ENCODE measurements at places on chromosomes 13 and 19.

DNA sequence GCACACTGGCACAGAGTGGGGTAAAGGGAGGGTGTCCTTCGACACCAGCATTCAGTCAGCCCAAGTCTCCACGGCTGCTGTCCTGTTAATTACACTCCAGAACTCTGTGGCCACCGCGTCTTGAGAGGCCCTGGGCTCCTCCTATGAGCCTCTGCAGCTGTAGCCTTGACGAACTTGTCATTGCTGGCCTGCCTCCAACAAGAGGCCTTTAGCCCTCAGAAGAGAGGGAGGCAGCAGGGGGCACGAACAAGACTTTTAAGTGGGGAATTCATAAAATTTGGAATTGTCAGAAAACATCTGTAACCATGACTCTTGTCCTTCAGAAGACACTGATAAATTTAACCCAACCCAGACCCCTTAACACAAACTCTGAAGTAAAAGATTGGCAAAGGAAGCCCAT, 241.9 kb downstream of the UQCRFS1 start:
- DNase-seq: no peak
- H3K36me3 ChIP-seq: no peaks in the 10 kb centered on the region
- no peaks in the 10 kb centered on the region for H3K27me3 ChIP-seq

GRCh38 chr19:45296355-45296754, 26.3 kb downstream of the CKM start:
- no peaks in the 10 kb centered on the region for H3K27me3 ChIP-seq
- H3K4me1 ChIP-seq: no peaks in the 10 kb centered on the region
- H3K36me3 ChIP-seq: no peaks in the 10 kb centered on the region
- H3K27ac ChIP-seq: no peak overlapping the region

GRCh38 chr13:77328819-77329132, 1.9 kb upstream of the MYCBP2 start:
- peaks cover 25% of the 10 kb centered on the region for H3K4me1 ChIP-seq
- no peaks in the 10 kb centered on the region for H3K27me3 ChIP-seq
- H3K36me3 ChIP-seq: no peaks in the 10 kb centered on the region
- peak overlapping the region; percentile 86 for H3K4me3 ChIP-seq
- DNase-seq: no peak

GRCh38 chr19:38974624-38975213, 823 bp downstream of the FBXO17 start:
- H3K4me3 ChIP-seq: peak overlapping the region; percentile 43
- DNase-seq: no peak
- peak overlapping the region; percentile 81 for H3K27ac ChIP-seq
- no peaks in the 10 kb centered on the region for H3K36me3 ChIP-seq

DNA sequence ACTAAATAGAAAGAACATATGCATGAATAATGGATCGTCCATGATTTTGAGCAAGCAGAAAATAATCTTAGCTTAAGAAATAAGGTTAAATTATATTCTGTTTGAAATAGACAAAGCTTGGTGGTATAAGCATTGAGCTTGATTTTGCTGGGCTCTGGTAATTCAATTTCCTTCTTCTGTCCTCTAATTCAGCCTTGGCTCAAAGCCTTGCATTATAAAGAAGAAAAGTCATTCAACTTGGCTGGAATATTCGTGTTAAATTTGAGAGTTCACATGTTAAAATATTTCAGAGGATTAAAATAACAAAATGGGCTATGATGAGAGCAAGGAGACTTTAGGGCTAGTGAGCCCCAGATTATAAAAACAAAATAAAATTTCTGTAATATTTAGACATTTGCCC, 415.4 kb upstream of the PCDH20 start:
- no peaks in the 10 kb centered on the region for H3K36me3 ChIP-seq
- no peaks in the 10 kb centered on the region for H3K4me1 ChIP-seq
- no peak for DNase-seq
- no peaks in the 10 kb centered on the region for H3K27me3 ChIP-seq
- H3K27ac ChIP-seq: no peak overlapping the region

DNA sequence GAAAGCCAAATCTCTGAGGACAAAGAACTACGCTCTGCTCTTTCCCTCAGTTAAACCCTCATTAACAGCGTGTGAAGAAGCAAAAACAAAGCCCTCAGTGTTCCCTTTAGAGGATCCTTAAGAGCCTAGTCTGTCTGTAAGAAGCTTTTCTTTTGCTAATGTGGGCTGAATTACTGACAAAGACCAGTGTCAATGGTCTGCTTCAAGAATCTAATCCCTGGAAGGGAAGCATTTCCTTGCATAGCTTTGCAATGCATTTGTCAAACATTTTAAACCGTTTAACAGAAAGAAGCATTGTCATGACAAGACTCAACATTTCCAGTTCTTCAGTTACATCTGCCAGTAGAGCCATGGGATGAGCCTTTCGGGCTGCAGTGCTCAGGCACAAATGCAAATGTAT, 64.9 kb downstream of the EDNRB start:
- H3K36me3 ChIP-seq: no peaks in the 10 kb centered on the region
- no peak overlapping the region for H3K4me3 ChIP-seq
- H3K27me3 ChIP-seq: no peaks in the 10 kb centered on the region
- H3K4me1 ChIP-seq: no peaks in the 10 kb centered on the region
- DNase-seq: no peak
- no peak overlapping the region for H3K27ac ChIP-seq

DNA sequence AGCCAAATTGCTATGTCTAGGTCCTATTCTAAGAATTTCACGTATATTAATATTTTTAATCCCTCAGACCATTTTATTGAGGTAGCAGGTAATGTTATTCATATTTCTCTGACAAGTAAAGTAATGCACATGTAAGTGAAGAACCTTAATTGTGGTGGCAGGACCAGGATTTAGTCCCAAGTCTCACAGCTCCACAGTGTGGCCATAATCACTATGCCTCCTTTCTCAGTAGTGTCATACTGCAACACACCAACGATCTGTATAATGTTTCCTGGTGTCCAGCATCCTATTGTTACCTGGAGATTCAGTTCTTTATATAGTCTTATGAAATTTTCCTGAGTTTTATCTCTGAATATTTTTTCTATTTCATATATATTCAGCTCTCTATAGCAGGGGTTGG, 340.3 kb downstream of the OLFM4 start:
- H3K36me3 ChIP-seq: no peaks in the 10 kb centered on the region
- no peak for DNase-seq
- no peak overlapping the region for H3K4me3 ChIP-seq
- no peaks in the 10 kb centered on the region for H3K27me3 ChIP-seq
- no peak overlapping the region for H3K27ac ChIP-seq

GRCh38 chr19:4504297-4504701, 14.0 kb downstream of the PLIN4 start:
- no peaks in the 10 kb centered on the region for H3K4me1 ChIP-seq
- H3K36me3 ChIP-seq: peaks cover 68% of the 10 kb centered on the region
- no peak for DNase-seq
- H3K27ac ChIP-seq: no peak overlapping the region
- H3K27me3 ChIP-seq: no peaks in the 10 kb centered on the region

DNA sequence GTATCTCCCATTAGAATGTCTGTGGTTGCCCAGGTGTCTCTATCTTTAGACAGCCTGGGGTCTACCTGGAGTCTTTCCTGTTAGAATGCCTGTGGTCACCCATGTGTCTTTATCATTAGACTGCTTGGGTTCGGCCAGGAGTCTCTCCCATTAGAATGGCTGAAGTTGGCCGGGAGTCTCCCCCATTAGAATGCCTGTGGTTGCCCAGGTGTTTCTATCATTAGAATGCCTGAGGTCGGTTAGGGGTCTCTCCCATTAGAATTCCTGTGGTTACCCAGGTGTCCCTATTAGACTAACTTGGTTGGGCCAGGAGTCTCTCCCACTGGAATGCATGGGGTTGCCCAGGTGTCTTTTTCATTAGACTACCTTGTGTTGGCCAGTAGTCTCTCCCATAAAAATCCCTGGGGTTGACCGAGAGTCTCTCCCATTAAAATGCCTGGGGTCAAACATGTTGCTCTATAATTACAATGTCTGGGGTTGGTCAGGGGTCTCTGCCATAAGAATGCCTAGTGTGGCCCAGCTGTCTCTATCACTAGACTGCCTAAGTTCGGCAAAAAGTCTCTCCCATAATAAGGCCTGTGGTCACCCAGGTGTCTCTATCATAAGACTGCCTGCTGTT, 1448.7 kb downstream of the UQCRFS1 start:
- H3K36me3 ChIP-seq: no peaks in the 10 kb centered on the region
- no peaks in the 10 kb centered on the region for H3K27me3 ChIP-seq
- no peak overlapping the region for H3K27ac ChIP-seq
- H3K4me1 ChIP-seq: no peaks in the 10 kb centered on the region

- H3K27ac ChIP-seq: no peak overlapping the region
- no peaks in the 10 kb centered on the region for H3K27me3 ChIP-seq
- DNase-seq: no peak
- H3K4me3 ChIP-seq: no peak overlapping the region
- H3K4me1 ChIP-seq: no peaks in the 10 kb centered on the region
Measured at GRCh38 chr13:40118337-40118736, 462.9 kb downstream of the COG6 start.

- no peak overlapping the region for H3K27ac ChIP-seq
- peaks cover 92% of the 10 kb centered on the region for H3K36me3 ChIP-seq
- H3K4me3 ChIP-seq: no peak overlapping the region
- no peaks in the 10 kb centered on the region for H3K27me3 ChIP-seq
- DNase-seq: no peak
Measured at GRCh38 chr19:46723023-46723461, 6.1 kb upstream of the PRKD2 start.

GRCh38 chr13:34011552-34012085, 193.7 kb downstream of the RFC3 start:
- H3K36me3 ChIP-seq: no peaks in the 10 kb centered on the region
- no peaks in the 10 kb centered on the region for H3K4me1 ChIP-seq
- H3K27me3 ChIP-seq: no peaks in the 10 kb centered on the region
- no peak overlapping the region for H3K4me3 ChIP-seq
- H3K27ac ChIP-seq: no peak overlapping the region
- DNase-seq: no peak

DNA sequence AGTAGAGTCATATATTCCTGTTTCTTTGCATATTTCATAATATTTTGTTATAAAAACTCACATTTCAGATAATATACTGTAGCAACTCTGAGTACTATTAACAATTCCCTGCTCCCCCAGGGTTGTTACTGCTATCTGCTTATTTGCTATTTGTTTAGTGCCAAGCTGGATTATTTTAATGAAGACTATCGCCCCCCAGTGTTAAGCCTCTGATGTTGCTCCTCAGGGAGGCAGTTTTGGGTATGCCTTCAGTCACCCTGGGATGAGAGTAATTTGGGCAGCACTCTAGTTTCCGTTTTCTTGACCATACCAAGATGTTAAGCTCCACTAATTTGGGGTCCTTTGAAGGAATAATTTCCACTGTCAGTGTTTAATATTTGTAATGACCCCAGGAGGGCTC, 46.0 kb downstream of the MICU2 start:
- H3K27ac ChIP-seq: no peak overlapping the region
- no peak overlapping the region for H3K4me3 ChIP-seq
- no peaks in the 10 kb centered on the region for H3K4me1 ChIP-seq

- DNase-seq: no peak
- no peak overlapping the region for H3K4me3 ChIP-seq
- H3K36me3 ChIP-seq: no peaks in the 10 kb centered on the region
Measured at GRCh38 chr13:89515948-89516347, 1831.5 kb upstream of the MIR17HG start.

Data from esophagus squamous epithelium (tissue), 5 donors.